ENCODE measurements at places on chromosomes 3 and 15. TPM values are rescaled to one million over a fixed set of nuclear protein-coding genes. Genes with fewer than 3 reads are reported as not detected.

NR1I2 gene
- 0.40 TPM for polyA plus RNA-seq

STRA6 gene
- polyA plus RNA-seq = not detected

SPINT1 gene
- polyA plus RNA-seq = 4.0 TPM

- H3K27me3 ChIP-seq = no peaks in the 10 kb centered on the region
- no peak overlapping the region for H3K27ac ChIP-seq
- no peaks in the 10 kb centered on the region for H3K36me3 ChIP-seq
- no peak overlapping the region for H3K4me3 ChIP-seq
Observed at GRCh38 chr3:46270474-46270873, 28.2 kb downstream of the CCR3 start.

GRCh38 chr3:138985932-138986331 is 20.1 kb downstream of the PRR23A start:
- no peaks in the 10 kb centered on the region for H3K4me1 ChIP-seq
- no peak overlapping the region for H3K4me3 ChIP-seq
- H3K36me3 ChIP-seq = no peaks in the 10 kb centered on the region
- H3K27ac ChIP-seq = no peak overlapping the region
- DNase-seq = no peak
- H3K27me3 ChIP-seq = no peaks in the 10 kb centered on the region

DNA sequence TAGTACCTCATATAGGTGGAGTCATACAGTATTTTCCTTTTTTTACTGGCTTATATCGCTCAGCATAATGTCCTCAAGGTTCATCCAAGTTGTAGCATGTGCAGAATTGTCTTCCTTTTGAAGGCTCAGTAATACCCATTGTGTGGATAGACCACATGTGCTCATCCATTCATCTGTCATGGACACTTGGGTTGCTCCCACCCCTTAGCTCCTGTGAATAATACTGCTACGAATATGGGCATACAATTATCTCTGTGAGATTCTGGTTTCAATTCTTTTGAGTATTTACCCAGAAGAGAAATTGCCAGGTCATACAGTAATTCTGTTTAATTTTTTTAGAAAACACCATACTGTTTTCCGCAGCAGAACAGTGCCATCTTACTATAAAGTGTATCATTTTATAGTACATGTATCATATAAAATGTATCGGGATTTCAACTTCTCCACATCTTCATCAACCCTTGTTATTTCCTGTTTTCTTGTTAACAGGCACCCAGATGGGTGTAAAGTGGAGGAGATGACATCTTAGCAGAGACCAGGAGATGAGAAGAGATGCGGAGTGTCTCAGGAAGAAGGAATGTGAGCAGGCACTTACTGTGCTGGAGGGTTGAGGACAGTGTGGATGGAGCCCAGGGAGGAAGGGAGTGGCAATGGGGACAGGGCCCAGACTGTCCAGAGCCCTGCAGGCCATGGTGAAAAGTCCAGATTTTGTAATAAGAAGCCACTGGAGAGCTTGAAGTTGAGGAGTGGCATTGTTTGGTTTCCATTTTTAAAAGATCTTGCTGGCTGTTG is 27.0 kb upstream of the PRR23E start:
- no peak overlapping the region for H3K4me3 ChIP-seq
- H3K27ac ChIP-seq = no peak overlapping the region
- no peaks in the 10 kb centered on the region for H3K4me1 ChIP-seq
- no peaks in the 10 kb centered on the region for H3K36me3 ChIP-seq

- no peaks in the 10 kb centered on the region for H3K36me3 ChIP-seq
- H3K27ac ChIP-seq = no peak overlapping the region
- H3K4me3 ChIP-seq = no peak overlapping the region
- H3K27me3 ChIP-seq = no peaks in the 10 kb centered on the region
- H3K4me1 ChIP-seq = no peaks in the 10 kb centered on the region
- DNase-seq = no peak
Observed at GRCh38 chr3:24907106-24907505, 412.5 kb upstream of the THRB start.

- no peaks in the 10 kb centered on the region for H3K36me3 ChIP-seq
- DNase-seq = no peak
- no peaks in the 10 kb centered on the region for H3K4me1 ChIP-seq
- no peak overlapping the region for H3K27ac ChIP-seq
- no peak overlapping the region for H3K4me3 ChIP-seq
Observed at GRCh38 chr3:108029466-108029865, 61.4 kb downstream of the CD47 start.

Data from CD4-positive, alpha-beta memory T cell (primary cell).